ENCODE measurements at places on chromosomes 6 and 20.

- no peak for DNase-seq
These were observed 209.7 kb downstream of the SMOC2 start for GRCh38 chr6:168650671-168651111.

GRCh38 chr20:63624486-63624885 is 2.4 kb downstream of the GMEB2 start:
- no peak for DNase-seq

DNA sequence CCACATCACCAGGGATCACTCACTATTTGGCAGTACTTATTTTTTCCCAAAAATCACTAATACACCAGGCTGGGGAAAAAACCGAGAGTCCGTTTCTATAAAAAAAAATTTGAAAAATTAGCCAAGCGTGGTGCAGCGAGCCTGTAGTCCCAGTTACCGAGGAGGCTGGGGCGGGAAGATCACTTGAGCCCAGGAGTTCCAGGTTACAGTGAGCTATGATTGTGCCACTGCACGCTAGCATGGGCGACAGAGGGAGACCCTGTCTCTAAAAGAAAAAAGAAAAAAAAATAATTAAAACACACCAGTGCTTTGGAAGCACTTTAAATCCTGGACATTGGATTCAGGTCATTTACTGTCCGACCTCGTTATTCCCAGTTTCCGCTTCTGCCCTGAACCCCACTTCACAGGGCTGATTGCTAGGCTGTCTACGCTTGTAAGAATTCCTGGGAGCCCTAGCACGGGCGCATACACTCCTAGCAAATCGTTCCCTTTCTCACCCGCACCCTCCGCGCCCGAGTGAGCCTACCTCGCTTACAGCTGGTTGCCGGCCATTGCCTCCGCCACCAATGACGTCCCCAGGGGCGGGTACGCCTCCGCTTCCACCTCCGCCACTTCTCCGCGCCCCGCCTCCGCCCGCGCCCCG is at the start of gene TPMT:
Gene TPMT (minus strand): TSS at position 571 of the 643 bp plus-strand sequence. CDS start 5,950 bp downstream, outside the sequence.
- DNase-seq: no peak

- DNase-seq: no peak
These were observed 32.7 kb downstream of the TUBB2B start for GRCh38 chr6:3194535-3195419.

DNA sequence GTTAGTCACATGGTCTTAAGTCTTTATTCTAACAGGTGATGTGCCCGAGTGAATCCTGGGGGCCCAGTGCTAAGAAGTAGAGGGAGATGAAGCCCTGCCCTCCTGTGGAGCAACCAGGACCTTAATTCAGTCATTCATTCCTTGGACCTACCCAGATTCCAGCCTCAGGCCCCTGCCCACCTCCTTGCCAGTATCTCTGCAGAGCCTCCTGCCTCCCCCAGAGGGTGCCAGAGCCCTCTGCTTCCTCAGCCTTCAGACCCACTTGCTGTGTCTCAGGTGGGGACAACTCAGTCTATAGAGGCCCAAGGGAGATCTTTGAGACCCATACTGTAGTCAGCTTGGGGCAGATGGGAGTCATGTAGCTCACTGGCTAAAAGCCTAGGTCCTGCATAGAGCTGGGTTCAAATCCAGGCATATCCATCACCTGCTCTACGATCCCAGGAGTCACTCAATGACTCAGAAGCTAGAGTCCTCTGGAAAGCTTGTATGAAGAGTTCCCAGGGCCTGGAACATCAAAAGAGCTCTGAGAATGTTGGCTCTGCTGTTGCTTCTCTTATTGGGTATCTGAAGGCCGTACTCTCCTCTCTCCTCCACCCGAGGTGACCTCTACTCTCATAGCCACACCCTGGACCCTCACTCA is 3.9 kb upstream of the SIGLEC1 start:
- DNase-seq: no peak

- no peak for DNase-seq
These were observed 454.6 kb upstream of the EYS start for GRCh38 chr6:66161546-66162108.

DNA sequence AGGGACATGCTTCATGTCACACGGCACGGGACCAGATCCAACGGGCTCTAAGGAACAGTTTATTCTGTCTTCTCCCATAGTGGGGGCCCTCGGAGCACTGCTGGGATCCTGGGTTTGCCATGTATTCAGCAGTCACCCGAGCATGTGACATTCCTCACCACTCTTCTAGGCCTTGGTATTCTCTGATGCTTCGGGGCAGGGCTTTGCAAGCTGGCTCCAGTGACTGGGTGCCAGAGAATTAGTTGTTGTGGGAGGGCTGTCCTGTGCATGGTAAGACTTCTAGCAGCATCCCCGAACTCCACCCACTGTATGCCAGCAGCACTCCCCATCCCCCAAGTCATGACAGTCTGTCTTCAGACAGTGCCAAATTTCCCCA is 5.4 kb downstream of the CCN5 start:
- no peak for DNase-seq

DNA sequence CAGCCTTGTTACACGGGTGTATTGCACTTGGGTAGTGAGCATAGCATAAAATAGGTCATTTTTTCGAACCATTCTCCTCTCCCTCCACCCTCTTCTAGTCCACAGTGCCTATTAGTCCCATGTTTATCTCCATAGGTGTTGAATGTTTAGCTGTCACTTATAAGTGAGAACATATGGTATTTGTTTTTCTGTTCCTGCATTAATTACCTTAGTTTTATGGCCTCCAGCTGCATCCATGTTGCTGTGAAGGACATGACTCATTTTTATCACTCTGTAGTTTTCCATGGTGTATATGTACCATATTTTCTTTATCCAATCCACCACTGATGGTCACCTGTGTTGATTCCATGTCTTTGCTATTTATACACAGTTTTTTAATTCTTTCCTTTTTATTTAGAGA is 889.5 kb downstream of the EYS start:
- DNase-seq: no peak

GRCh38 chr6:139114746-139115145 is 20.1 kb upstream of the HECA start:
- DNase-seq: no peak

- DNase-seq: no peak
These were observed 27.6 kb downstream of the GRM1 start for GRCh38 chr6:146056506-146056905.

DNA sequence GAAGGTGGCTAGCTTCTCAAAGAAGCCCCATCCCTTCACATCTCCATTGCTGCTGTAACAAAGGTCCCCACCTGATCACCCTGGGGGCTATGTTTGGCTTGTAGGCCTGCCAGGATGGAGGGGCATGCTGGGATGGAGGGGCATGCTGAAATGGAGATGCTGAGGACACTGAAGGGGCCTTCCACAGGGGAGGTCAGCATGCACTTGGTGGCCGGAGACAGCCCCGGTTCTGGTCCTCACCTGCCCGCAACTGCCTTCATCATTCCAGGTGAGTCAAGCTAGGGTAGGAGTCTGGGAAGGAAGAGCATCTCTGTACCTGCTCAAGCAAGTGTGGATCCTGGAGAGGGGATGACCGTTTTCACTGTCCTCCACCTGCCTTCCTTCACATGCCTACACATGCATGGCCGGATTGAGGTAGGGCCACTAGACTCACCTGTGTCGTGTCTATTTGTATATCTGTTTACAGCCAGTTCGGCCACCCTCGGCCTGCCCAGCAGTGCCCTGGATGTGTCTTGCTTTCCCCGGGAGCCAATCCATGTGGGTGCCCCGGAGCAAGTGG is 6.0 kb downstream of the L3MBTL1 start:
- no peak for DNase-seq

DNA sequence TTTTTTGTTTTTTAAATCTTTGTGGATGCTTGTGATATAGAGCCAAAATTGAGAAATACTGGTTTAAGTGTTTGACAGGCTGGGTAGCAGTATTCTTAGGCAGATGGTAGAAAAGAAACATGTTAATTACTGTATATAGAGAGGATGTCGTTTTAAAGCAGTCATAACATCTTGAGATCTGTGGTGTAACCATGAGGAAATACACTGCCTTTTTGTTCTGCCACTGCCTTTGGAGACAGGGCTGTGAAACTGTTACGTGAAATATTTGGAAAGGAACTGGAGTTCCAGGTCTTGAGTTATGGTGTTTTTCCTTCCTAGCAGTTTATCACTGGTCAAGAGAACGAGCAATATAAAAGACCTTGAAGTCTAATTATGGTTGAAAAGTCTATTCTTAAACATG is 19.5 kb downstream of the STXBP5 start:
- DNase-seq: no peak

DNA sequence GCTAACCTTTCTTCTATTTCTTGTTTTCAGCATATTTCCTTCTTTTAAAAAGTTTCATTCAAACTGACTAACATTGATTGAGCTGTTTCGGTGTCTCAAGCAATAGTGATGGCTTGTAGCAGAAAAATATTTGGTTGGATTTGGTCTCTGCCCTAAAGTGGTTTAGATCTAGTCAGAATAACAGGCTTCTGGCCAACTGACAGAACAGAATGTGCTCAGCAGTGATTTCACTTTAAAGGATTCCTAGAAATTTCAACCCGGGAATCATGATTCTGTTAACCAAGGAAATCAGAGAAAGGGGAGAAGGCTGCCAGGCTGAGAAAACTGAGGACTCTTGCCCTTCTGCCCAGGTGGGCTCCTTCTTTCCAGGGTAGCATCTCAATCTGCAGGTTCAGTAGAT is 16.6 kb upstream of the GSTA1 start:
- no peak for DNase-seq

GRCh38 chr6:31796993-31797385 is 1.4 kb upstream of the VARS1 start:
- DNase-seq: no peak

DNA sequence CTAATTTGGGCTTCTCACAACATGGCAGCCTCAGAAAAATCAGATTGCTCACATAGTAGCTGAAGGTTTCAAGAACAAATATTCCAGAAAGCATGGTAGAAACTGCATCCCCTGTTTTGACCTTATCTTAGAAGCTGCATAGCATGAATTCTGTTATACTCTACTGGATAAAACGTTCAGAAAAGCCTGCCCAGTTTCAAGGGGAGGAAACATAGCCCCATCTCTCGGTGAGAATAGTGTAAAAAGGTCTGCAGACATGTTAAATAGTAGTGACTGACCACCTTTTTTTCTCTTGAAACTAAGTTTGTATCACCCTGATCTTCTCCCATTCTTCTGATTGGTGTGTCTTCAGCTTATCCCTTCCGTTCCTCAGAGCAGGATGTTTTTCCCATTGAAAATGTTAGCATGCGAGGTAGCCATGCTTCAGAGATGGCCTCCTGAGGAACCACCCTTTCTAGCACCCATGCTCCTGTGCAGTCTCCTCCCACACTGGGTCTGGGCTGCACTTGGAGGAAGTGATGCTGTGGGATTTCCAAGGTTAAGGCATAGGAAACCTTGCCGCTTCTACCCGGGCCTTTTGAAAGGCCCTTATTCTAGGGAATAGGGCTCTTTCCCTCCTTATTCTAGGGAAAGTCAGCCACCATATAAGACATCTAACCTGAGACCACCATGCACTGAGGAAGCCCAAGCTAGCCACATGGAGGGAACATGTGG is 50.1 kb downstream of the MARCKS start:
- DNase-seq: no peak

- no peak for DNase-seq
These were observed 30.0 kb downstream of the SYNDIG1 start for GRCh38 chr20:24499472-24499871.
